Osteoblast (primary cell): ENCODE measurements at places on chromosomes 2 and 18. TPM values are rescaled to one million over a fixed set of nuclear protein-coding genes. Genes with fewer than 3 reads are reported as not detected.
A peak's percentile ranks its signal among the peaks of the same experiment; 100 is the strongest.

PROM2 gene
- 0.29 and 0.36 TPM in 2 replicates for total RNA-seq

ORC2 gene
- 13.0 and 14.5 TPM in 2 replicates for total RNA-seq

ANKRD30B gene
- 6.9 and 11.5 TPM in 2 replicates for total RNA-seq

GPR55 gene
- total RNA-seq = not detected in 2 replicates

SKOR2 gene
- total RNA-seq = not detected in 2 replicates

ARHGEF4 gene
- total RNA-seq = 3.6 and 7.7 TPM in 2 replicates

EN1 gene
- 0.29 and 0.72 TPM in 2 replicates for total RNA-seq

ALPI gene
- not detected in 2 replicates for total RNA-seq

SCG2 gene
- total RNA-seq = 2.2 and 2.4 TPM in 2 replicates

CSRNP3 gene
- total RNA-seq = 1.4 and 2.7 TPM in 2 replicates

DOK6 gene
- 2.7 and 3.6 TPM in 2 replicates for total RNA-seq

TFPI gene
- 123 and 154 TPM in 2 replicates for total RNA-seq

TACR1 gene
- total RNA-seq = under 0.01 and 0.29 TPM in 2 replicates

AQP12A gene
- total RNA-seq = not detected in 2 replicates

GRCh38 chr2:153476491-153476815 lies 2.1 kb downstream of the RPRM start:
- DNase-seq = no peak

- DNase-seq = no peak
Measured at GRCh38 chr2:222922019-222922800, 61.4 kb downstream of the ACSL3 start.

DNA sequence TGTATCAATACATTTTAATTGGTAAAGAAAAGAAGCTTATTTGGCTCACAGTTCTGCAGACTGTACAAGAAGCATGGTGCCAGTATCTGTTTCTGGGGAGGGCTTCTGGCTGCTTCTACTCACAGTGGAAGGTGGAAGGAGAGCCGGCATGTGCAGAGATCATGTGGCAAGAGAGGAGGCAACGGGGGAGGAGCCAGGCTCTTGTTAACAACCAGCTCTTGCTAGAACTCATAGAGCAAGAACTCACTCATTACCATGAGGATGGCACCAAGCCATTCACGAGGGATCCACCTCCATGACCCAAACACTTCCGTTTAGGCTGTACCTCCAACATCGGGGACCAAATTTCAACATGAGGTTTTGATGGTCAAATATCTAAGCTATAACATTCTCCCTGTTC lies 7.5 kb downstream of the PARD6G start:
- no peak for DNase-seq

GRCh38 chr2:117481608-117482007 lies 332.9 kb upstream of the DDX18 start:
- DNase-seq = no peak

- peak; percentile 80 for DNase-seq
Measured at GRCh38 chr18:23825978-23826405, 136.7 kb downstream of the LAMA3 start.

DNA sequence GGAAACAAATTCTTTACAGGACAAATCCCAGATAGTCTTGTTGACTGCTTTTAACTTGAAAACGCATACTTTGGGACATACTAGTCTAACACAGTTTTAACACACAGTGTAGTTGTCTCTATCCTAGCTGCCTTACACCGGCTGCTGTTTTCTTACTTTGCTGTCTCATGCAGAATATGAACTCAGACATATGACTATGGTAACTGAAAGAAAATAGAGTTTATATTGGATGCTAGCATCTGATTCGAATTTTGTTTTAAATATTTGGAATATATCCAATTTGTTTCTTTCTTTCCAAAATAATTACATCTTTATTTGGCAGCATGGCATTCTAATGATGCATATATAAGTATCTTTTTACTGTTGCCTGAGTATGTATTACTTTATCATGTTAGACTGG lies 69.8 kb downstream of the ANKRD12 start:
- no peak for DNase-seq

- no peak for DNase-seq
Measured at GRCh38 chr18:26909599-26910290, 44.2 kb upstream of the AQP4 start.

DNA sequence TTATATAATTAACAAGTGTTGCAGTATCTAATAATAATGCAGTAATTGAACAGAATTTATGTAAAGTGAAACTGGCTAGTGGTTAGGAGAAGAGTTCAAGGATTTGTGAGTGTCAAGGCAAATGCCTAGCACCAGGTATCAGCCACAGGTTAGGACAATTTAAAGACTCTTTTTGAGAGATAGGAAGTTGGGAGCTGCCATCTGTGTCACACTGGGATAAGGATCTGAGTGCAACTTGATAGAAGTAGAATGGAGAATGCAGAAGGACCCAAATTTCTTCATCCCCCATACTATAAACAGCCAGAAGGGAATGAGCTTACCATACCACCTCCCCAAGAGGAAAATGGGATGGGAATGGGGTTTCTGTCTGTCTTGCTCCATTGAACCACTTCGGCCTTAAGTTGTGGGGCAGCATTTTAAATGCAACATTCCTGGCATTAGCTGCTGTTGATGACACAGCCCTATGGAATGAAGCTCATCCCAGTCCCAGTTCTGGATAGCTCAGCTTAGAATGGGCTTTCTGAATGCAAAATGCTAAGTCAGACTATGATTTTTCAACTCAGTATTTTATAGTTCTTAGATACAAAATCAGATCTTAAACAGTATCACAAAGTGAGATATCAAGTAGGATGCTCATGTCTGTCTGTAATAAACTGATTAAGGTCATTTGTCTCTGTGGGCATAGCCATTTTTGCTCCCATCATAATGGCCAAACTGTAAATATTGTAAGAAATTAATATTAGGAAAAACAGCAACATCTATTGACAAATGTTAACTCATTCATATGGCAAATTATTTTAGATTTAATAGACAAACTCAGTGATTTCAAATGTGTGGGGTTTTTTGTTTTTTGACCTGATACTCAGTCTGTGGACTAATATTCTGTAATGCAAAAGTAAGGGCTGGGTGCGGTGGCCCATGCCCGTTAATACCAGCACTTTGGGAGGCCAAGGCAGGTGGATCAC lies 44.0 kb downstream of the GPR155 start:
- peak; percentile 66 for DNase-seq

DNA sequence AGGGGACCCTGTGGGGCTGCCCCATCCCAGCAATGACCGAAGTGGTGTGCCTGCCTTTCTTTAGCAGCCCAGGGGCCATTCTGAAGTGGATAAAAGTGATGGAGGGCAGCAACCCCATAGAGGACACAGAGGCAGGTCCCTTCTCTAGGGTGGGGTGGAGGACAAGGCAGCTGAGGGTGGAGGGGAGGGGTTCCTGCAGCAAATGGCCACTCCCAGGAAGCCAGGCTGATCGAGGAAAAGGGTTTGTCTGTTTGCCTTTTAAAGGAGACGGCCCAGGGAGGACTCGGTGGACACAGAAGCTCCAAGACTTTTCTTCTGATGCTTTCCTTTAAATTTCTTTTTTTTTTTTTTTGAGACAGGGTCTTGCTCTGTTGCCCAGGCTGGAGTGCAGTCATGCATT lies 272.8 kb downstream of the TWIST2 start:
- no peak for DNase-seq

GRCh38 chr2:240646900-240647502 lies 21.7 kb downstream of the GPR35 start:
- peak; percentile 76 for DNase-seq

DNA sequence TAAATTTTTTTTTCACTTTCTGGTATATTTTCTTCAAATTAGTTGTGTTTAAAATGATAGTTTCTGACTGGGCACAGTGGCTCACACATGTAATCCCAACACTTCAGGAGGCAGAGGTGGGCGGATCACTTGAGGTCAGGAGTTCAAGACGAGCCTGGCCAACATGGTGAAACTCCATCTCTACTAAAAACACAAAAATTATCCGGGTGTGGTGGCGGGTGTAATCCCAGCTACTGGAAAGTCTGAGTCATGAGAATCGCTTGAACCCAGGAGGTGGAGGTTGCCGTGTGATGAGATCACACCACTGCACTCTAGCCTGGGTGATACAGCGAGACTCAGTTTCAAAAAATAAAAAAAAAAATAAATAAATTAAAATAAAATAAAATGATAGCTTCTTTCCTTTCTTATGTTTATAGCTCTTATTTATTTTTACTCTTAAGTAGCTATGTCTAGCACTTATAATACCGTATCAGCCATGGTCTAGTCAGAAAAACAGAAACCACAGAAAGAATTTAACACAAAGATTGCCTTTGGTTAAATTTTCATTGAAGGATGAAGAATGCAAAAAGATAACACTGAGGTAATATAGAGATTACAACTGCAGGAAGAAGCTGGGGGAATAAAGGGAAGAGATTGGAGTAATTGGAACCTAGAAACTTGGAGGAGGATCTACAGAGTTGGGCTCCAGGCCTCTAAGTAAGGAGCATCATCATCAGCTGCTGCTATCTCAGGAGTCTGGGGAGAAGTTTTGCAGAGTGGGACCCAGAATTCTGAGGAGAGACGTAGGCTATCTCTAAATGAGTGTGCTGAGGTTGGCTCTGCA lies 54.7 kb upstream of the MBOAT2 start:
- no peak for DNase-seq

DNA sequence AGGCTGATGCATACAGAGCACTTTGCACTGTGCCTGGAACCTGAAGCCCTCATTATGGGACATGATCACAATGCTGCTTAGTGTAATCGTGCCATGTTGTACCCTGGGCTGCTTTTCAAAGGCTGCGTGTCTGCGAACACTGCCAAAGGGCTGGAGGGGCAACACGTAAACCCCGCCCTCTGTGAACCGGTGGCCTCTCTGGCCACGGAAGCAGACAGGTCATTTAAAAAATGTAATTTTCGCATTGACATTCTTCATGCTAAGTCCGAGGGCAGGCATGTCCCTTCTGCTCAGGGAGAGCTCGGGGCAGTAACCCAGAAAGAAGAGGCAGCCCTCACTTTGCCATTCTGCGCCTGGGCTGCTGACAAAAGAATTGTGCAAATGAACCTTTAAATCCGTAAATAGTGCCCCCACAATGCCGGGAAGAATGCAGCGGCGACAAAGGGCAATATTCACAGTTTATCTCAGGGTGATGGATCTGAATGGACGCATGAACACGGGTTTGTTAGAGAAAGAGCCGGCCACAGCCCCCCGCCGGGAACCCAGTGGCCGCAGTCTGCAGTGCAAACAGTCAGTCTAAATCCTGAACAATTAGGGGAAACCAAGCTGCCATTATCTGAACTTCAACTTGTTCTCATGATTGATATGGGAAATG lies 226.1 kb downstream of the MYCN start:
- no peak for DNase-seq

DNA sequence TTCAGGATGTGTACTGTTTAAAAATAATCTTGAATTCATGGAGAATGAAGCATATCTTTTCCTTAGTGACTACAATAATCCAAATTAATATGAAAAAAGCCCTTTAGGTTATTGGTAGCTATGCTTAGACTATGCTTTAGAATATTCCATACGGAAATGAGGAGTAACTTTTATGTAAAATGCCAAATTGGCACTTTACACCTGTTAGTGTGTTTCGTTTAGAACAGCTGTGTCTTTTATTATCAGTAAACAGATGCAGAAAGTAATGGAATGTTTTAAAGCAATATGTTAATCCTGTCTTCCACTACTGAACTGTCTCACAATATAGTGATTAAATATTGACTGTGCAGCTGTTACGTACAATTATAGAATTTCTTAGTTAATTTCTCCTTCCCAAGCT lies 129.6 kb downstream of the PMS1 start:
- DNase-seq = no peak

DNA sequence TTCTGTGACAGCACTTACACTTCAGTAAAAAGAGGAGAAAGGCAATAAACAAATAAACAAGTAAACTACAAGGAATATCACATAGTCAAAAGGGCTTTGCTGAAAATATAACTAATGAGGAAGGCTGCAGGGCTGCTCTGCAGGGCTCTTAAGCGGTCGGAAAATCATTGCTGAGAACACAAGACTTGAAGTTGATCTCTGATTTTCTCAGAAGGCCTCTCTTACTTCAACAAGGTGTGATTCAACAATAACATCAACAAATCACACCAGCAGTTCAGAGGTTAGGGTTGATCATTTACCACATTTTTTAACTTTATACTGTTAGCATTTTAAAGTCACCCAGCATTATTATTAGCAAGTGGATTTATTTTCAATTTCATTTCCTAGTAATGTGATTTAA lies 215.6 kb downstream of the ARHGAP15 start:
- DNase-seq = no peak

- DNase-seq = no peak
Measured at GRCh38 chr2:230174466-230174865, 45.3 kb downstream of the SP110 start.

DNA sequence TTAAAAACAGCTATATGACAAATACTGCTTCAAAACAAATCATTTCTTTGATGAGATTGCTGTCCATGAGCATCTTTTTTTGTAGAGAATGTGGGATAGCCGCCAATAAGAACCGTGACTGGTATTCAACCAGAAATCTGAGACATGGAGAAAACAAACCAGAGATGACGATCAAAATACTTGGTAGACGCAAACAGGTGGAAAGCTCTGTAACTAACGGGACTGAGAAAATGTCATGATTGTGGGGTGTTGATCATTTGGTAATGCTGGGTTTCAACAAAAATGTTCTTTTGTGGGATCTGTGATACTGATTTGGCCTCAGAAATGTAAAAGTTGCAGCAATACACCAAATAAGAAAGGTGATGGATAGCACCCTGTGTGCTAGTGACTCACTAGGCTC lies 364.8 kb downstream of the NYAP2 start:
- no peak for DNase-seq

- peak; percentile 48 for DNase-seq
Measured at GRCh38 chr2:239293775-239294430, 106.9 kb downstream of the HDAC4 start.

DNA sequence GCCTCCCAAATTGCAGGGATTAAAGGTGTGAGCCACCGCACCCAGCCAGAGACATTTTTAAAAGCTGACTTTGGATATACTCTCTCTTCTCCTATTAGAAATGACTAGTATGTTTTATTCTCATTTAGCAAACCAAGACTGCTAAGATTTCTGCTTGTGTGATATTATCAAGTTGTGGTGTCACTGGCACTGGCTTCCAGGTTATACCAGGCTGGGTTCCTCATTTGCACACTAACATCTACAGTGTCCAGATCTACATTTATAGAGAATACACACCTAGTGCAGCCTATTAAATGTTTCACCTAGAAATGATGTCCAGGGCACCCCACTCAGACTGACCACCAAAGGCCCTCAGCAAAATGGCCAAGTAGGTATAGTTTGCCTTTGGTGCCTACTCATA lies 265.3 kb upstream of the STON1 start:
- DNase-seq = no peak

DNA sequence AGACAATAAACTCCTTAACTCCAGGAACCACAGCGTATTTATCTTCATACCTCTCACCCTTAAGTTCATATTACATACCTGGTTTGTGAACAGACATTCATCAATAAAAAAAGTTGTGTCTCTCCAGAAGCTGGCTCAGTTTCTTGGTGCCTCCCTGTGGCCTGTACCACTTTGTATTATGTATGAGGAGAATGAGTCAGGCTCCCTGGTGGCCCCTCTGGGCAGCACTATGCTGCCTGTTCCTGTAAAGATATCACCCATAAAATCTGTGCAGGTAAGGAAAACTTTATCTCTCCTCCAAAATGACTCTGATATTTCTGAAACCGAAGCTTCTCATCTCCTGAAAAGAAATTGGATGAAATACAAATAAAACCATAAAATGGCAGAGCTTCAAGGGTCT lies 198.4 kb upstream of the NT5C1B start:
- no peak for DNase-seq

- no peak for DNase-seq
Measured at GRCh38 chr2:208025814-208026184, 472 bp upstream of the PLEKHM3 start.

- DNase-seq = no peak
Measured at GRCh38 chr2:123500346-123500745, 524.7 kb upstream of the CNTNAP5 start.

- no peak for DNase-seq
Measured at GRCh38 chr18:63299837-63300745, 19.5 kb downstream of the BCL2 start.

GRCh38 chr2:47429795-47430194 lies 26.8 kb downstream of the MSH2 start:
- peak; percentile 84 for DNase-seq
